ENCODE measurements at places on chromosomes 3 and 15.

- DNase-seq = no peak
Measured at GRCh38 chr3:2156244-2156847, 57.7 kb downstream of the CNTN4 start.

DNA sequence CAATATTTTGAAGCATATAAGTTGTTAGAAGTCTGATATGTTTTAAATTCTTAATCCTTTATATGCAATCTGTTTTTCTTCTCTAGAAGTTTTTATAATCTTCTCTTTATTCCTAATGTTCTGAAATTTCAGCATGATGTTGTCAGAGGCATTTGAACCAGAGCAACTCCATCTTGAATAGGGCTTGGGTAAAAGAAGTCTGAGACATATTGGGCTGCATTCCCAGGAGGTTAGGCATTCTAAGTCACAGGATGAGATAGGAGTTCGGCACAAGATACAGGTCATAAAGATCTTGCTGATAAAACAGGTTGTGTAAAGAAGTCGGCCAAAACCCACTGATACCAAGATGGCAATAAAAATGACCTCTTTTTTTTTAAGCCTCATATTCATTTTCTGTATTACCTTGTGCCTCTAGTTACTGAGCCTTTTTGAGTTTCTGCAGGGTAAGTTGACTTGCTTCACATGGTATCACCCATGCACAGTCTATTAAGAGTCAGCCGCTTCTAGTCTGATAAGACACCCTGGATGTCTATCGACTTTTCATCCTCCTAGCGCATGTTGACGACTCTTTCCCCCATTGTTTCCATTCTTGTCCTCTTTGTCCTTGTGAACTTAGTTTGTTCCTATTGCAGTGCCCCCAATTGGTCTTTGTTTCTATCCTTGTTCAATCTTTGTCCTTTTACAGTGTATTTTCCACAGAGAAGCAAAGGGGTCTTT lies 80.8 kb upstream of the RNU6-1 start:
- DNase-seq = no peak

- DNase-seq = peak; percentile 84
Measured at GRCh38 chr15:39657668-39658067, 76.8 kb downstream of the THBS1 start.

GRCh38 chr3:131690800-131691199 lies 188.0 kb upstream of the MRPL3 start:
- no peak for DNase-seq

DNA sequence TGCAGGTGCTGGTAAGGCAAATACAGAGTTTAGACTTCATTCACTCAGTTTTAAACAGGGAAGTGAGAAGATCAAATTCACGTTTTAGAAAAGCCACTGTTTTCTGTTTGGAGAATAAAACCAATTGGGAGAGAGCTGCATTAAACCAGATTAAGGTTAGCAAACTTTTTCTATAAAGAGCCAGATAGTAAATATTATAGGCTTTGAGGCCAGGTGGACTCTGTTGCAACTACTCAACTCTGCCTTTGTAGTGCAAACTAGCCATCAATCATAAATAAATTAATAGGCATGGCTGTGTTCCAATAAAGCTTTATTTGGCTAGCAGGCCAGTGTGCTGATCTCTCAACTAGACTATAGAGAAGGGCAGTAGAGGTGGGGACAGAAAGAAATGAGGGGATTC lies 33.5 kb downstream of the SUCLG2 start:
- DNase-seq = no peak

GRCh38 chr3:62084558-62084957 lies 288.8 kb downstream of the FEZF2 start:
- DNase-seq = peak; percentile 73

- peak; percentile 26 for DNase-seq
Measured at GRCh38 chr3:5197470-5198312, 10.2 kb downstream of the EDEM1 start.

- DNase-seq = no peak
Measured at GRCh38 chr15:84988909-84989644, 7.4 kb downstream of the PDE8A start.

DNA sequence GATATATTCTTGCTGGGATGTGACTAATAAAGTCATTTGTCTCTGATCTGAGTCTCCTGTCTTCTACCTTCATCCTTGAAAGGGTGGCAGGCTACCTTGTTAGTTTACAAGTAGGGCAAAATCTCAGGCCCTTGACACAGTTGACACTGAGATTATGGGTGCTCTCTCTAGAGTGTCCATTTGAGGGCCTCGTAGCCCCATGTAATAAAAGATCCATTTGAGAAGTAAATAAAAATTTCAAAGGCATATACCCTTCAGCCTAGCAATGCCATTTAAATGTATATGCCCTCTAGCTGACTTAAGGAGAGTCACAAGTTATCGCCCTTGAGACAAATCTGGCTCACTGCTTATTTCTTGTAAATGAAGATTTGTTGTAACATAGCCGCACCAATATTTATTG lies 98.6 kb downstream of the TCF12 start:
- DNase-seq = no peak

DNA sequence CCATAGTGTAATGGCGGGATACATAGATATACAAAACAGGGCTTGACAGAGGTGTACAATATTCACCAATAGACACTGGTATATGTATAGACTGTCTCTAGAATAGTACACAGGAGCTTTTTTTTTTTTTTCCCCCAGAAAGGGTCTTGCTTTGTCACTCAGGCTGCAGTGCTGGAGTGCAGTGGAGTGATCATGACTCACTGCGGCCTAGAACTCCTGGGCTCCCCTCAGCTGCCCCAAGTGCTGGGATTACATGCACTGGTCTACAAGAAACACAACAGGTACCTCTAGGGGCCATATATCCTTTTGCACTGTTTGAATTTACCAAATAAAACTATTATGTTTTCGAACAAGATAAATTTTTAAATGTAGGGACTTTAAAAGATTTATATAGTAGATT lies 12.3 kb downstream of the RHOA start:
- DNase-seq = peak; percentile 40

DNA sequence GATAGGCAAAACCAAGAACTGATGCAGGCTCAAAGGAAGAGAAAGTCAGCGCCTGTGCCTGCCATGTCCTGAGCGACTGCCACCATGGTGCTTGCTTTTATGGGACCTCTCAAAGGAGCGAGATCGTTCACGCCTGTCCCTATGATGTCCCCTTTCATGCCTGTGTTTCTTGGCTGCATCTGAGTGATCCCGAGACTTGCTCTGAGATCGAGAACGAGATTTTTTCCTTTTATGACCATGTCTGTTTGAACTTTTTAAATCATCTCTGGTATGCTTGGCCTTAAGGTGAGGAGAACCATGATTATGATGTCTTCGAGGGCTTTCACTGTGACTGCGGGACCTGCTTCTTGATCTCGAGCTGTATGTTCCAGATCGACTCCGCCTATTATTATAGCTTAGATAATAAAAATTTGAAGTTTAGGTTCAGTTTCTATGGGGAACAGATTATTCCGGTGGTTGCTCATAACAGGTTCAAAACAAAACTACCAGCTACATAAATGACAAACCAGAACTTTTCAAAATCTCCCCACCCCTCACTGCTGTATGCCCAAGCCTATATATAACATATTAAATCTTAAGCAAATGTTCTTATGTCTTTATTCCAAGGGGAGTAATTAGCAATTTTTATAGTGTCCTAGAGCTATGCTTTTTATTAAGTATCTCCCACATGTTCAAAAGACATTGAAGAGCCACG lies 11.6 kb downstream of the CCNL1 start:
- DNase-seq = no peak

- DNase-seq = no peak
Measured at GRCh38 chr3:43413676-43414368, 127.5 kb downstream of the SNRK start.

- no peak for DNase-seq
Measured at GRCh38 chr15:98843844-98844243, 163.7 kb downstream of the PGPEP1L start.

- no peak for DNase-seq
Measured at GRCh38 chr3:72580246-72580756, 267.9 kb downstream of the SHQ1 start.

DNA sequence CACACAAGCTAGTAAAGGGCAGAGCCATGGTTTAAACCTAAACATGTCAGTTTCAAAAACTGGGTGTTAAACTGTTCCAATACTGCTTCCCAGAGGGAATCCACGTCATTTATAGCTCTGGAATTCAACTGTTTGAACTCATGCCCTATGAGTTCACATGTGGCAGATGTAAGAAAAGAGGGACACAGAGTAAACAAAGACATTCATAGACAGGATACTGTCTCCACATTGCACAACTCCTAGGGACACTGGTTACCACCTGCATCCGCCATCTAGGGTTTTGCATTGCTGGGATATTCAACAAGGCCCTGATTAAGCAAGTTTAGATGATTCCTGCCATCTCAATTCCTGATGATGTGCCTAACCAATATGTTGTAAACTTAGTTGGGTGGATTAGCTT lies 134.1 kb upstream of the COL8A1 start:
- peak; percentile 64 for DNase-seq

DNA sequence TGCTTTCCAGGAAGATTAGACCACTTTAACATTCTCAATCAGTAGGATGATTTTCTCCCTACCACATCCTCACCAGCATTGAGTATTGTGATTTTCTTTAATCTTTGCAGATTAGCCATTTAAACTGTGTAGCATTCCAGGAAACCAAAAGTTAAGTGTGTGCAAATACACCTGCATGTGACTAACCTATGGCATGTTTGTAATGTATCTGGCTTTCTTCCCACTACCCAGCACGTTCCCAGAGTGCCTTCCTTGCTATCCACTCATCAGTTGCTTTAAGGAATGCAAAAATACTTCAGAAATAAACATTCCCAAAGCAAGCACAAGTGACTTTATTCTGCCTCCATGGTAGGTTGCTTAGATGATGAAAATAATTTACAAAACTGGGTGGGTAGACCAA lies 74.2 kb downstream of the ATG7 start:
- DNase-seq = peak; percentile 56

DNA sequence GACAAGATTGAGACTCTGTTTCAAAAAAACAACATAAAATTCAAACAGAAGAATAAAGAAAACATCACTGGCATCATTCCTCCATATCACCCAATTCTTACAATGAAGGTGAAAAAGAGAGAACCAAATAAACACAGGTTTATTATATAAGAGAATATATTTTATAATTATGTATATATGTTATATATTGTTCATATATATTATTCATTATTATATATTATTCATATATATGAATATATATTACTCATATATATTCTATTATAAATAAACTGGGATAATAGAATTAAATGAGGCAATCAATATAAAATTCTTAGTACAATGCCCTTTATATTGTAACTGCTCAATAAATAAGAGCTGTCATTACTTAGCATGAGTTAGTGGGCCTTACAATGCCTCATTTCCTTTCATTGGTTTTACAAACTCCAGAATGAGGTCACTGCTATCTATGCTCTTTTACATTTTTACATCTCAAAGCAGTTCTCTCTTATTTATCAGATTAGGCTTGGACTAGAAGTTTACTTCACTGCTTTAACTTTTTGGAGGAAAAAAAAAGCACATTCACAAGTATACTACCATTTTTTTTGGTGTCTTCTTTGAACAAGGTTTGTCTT lies 135.5 kb upstream of the TTC14 start:
- DNase-seq = no peak

- no peak for DNase-seq
Measured at GRCh38 chr15:74776821-74777768, 4.8 kb upstream of the CSK start.

DNA sequence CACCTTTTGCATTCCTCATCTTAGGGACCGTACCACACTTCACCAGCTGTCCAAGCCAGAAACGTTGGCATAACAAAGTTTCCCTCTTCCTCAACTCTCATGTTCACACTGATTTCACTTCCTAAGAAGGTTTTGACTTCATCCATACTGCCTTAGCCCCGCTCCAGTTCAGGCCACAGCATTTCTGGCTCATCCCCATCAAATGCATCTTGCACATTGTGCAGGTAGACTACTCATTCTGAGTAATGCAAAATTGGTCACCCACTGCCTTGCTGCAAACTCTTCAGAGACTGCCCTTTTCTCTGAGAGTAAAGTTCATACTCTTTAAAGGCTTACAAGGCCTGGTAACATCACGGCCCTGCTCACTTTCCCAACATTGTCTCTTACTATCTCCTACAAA lies 8.8 kb downstream of the NUSAP1 start:
- DNase-seq = no peak

GRCh38 chr3:98994128-98994762 lies 92.8 kb upstream of the DCBLD2 start:
- peak; percentile 58 for DNase-seq

DNA sequence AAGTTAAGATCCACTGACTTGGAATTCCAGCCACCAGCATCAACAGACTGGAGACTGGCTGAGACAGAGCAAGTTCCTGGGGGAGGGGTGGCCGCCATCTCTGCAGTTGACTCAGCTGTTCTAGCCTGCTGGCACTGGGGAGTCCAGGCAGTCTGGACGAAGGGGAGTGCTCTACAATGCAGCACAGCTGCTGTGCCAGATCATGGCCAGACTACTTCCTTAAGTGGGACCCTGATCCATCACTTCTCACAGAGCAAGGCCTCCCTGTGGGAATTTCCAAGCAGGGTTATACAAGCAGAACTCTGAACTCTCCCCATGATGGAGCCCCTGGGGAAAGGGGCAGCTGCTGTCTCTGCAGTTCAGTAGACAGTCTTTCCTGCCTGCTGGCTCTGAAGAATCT lies 35.2 kb downstream of the PYGO1 start:
- DNase-seq = peak; percentile 84

GRCh38 chr3:150370999-150371398 lies 37.1 kb upstream of the TSC22D2 start:
- no peak for DNase-seq

DNA sequence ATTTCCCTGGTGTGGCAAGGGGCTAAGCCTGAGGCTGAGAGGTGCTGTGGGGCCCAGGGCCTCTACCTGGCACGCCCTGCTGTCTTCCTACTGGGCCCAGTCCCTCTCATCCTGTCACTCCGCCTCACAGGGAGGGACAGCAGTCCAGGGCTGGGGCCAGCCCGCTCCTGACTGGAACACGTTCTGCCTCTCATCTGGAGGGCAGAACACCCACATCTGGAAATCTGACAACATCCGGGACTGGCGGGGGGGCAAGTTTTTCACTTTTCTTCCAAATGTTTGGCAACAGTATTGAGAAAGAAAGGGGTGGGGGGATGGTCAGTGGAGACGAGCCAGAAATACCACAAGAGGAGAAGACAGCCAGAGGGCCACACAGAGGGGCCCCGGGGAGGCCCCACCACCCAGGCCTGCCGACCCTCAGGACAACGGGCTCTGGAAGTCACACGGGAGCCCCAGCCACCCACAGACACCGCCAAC lies 1.8 kb upstream of the MYL3 start:
- no peak for DNase-seq

- DNase-seq = peak; percentile 62
Measured at GRCh38 chr3:45218578-45219390, 7.3 kb downstream of the TMEM158 start.

- DNase-seq = no peak
Measured at GRCh38 chr3:174089592-174089991, 692.0 kb downstream of the NLGN1 start.

- no peak for DNase-seq
Measured at GRCh38 chr3:123457841-123458240, 9.0 kb upstream of the ADCY5 start.

GRCh38 chr3:119659606-119660291 lies 640 bp downstream of the POPDC2 start:
- no peak for DNase-seq

All from astrocyte (in vitro differentiated cells and primary cell).